Activated CD8-positive, alpha-beta T cell treated with anti-CD3 and anti-CD28 coated beads, Interleukin-2, amount 10 ng/mL, durations not matched to agents 7 days and 5 days (primary cell): ENCODE measurements at places on chromosomes 3 and 15. TPM values are rescaled to one million over a fixed set of nuclear protein-coding genes. Genes with fewer than 3 reads are reported as not detected.

The KCNH8 gene
- total RNA-seq: not detected

The ACTRT3 gene
- 0.66 TPM for total RNA-seq

The AGTR1 gene
- not detected for total RNA-seq

The CASR gene
- total RNA-seq: not detected

The EOMES gene
- 2.9 TPM for total RNA-seq

The CLRN1 gene
- not detected for total RNA-seq

The TMEM108 gene
- not detected for total RNA-seq

The PCYT1A gene
- total RNA-seq: 57.3 TPM
